ENCODE measurements at places on chromosomes 3 and 15.

DNA sequence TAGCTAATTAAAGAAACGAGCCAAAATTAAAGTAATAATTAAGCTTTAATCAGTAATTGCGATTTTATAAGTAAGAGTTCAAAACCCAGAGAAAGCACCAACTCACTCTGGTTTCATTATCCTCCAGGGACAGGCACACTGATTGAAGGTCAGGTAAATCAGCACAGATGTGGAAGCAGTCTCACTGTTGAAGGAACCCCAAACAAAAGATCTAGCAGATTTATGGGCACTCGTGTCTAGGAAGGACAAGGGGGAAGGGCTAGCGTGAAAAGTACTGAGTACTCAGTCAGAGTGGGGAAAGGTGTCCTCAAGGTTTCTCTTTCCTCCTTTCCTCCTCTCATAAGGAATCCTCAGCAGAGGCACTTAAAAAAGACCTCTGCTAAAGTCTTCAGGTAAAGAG is 320.1 kb downstream of the PYDC2 start:
- DNase-seq: no peak

DNA sequence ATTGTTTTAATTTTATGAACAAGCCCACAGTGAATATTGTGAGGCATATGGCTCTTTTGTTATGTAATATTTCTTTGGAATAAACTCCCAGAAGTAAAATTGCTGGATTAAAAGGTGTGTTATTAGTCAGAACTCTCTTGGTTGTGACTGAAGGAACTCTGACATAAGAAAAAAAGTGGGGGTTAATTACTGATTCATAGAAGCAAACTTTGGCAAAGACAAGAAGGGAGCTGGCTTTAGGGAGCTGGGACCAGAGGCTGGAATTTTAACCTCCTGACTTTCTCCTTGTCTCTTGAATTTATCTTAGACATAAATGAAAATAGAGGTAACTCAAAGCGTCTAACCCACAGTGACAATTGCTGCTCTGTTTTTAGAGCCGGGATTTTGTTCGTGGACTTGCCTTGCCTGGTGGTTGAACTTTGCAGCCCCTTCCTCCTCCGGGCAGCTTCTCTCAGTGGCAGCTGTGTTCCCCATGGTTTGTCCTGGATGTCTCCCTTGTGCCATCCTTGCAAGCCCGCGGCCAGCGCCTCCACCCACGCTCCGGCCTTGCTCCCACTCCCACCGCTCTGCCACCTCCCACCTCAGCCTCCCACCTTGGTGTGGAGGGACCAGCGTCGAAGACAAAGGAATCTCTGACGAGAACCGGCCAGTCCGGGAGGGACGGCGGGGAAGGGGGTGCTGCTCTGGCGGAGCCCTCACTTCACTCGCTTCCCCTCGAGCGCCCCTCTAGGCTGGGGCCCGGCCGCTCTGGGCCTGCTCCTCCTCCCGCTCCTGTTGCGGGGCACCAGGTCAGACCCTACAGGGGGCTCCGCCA is 28.0 kb downstream of the ARHGAP31 start:
- DNase-seq: peak; percentile 71

DNA sequence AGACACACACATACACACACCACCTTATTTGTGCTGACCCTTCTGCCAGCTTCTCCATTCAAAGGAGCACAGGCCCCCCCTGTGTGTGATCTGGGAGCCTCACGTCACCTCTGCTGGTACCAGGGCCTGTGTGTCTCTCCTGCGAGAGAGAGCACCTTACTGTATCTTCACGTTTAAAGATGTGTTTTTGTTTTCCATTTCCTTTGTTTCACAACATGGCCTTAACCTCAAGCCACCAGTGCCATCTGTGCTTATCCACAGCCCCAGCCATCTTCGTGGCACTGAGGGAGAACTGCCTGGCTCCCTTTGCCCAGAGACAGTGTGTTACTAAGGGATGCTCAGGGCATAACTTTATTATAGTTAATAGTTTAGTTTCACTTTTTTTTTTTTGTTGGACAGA is 52.3 kb downstream of the ABHD2 start:
- no peak for DNase-seq

DNA sequence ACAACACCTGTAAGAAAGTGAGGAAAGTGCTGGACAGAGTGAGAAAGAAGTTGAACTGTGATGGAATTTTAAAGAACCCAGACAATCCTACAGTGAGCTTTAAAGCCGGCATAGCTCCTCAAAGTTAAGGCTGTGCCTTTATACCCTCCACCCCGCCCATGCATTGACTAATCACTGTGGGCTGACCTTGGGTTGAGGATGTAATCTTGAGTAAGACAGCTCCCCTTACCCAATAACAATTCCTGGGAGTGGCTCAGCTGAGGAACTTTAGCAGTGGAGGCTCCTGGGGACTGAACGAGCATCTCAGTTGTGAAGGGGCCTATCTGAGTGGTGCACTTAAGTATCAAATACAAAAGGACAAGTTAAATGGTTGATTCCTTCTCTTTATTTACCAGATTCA is 35.7 kb upstream of the ZNF770 start:
- DNase-seq: no peak

- DNase-seq: no peak
These were observed 11.9 kb downstream of the CISH start for GRCh38 chr3:50599716-50600118.

DNA sequence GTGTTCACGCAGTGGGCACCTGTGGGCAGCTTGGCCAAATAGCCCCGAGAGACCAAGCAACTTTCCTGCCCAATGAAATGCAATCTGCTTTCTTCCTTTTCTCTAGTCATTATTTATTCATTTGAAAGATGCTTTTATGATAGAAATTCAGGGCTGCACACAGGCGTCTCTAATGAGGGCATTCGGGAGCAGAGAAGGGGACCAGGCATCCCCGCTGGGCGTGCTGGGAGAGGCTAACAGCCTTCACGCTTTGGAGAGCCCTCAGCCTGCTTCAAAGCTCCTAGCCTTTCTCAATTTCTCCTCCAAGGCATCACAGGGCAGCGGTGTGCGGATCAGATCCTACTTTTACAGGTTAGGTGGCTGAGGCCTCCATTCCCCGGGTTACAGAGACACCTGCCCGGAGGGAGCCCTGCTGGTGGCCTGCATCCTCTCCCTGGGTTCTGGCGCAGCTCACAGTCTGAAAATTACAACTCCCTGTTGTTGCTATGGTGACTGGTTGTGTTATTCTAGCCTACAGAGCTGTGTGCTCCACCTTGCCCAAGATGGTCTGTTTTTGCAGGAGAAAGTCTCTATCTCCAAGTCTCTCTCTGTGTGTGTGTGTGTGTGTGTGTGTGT is 21.8 kb upstream of the KLF13 start:
- no peak for DNase-seq

DNA sequence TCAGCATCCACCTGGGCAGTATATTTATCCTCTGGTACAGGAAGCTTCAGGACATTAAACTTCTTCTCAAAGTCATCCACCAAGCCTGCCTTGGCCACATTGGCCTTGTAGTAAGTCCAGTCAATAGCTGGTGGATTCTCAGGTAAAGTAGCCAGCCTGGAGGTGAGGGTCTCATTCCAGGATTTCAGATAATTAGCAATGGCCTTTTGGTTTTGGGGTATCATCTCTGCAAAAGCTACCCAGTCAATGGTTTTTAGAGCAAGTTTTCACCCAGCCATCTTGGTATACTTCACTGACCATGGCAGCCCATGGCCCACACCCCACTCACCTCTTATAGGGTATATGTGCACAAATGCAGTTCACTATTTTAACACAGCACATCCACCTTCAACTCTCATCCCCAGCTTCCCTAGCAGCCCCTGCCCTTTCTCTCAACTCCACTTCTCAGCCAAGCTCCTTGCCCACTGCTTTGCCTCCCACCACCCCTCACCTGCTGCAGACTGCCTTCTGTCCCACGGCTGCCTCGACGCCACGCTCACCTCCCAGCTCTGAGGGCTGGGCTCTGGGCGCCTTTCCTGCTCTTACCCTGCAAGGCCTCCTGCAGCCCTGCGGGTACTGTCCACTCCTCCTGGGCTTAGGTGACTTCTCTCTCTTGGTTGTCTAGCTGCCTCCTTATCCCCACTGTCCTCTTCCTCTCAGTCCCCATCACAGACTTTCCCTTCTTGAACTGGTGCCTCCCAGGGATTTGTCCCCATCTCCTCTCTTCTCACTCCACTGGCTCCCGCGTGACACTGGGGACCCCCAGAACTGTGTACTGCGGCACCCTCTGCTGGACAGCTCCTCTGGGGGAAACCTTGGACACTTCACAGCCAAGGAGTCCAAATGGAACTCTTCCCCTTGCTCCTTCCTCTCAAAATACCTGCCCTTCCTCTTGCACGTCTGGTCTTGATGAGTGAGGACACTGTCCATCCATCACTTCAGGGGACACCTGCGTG is 1.7 kb upstream of the TGM5 start:
- DNase-seq: no peak

DNA sequence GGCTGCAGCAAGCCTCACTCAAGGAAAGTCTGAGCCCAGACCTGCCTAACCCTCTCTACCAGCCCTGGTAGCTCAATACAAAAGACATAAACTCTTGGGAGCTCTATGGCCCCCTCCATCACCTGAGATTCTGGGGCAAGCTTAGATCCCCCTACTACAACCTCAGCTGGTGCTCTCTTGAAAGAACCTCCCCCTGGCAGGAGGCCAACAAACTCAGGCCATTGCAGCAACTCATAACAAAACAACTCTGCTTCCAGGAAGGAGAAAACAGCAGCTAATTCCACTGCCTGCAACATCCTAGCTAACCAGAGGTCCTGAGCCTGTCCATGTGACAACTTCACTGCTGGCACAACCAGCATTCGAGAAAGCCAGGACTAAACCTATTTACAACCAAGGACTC is 169.2 kb downstream of the ROBO1 start:
- no peak for DNase-seq

DNA sequence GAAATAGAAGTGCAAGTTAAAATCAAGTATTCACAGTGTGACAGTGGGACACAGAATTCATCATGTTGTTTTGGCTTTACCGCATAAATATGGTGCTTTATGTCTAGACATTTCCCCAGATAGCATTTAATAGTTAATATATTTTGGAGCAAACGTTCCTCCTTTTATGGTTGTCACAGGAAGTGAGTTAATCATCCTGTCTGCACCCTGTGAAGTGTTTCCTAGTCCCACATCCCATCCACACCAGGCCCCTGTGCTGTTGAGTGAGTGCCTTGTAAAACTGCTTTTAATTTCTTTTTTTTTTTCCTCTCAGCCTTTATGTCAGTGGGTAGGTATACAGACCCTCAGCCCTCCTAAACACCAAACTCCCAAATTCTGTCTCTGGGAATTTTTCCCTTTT is 393.7 kb downstream of the FEZF2 start:
- no peak for DNase-seq

- DNase-seq: no peak
These were observed 74.3 kb downstream of the LARS2 start for GRCh38 chr3:45462522-45463265.

DNA sequence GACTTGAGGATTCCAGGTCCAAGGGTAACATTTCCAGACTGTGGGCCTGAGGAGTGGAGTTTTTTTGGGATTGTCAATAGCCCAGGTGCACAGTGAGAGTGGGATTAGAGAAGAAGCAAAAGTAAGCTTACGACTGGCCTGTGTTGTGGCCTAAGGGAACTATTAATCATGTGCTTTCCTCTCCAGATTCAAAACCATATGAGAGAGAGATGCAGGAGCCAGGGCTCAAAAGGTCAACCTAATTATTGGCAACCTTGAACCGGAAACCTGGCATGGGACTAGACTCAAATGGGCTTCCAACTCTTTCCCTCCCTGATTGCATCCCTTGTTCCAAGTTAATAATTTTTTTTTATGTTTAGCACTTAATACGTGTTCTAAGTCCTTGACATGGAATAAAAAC is 242.1 kb upstream of the THRB start:
- no peak for DNase-seq

DNA sequence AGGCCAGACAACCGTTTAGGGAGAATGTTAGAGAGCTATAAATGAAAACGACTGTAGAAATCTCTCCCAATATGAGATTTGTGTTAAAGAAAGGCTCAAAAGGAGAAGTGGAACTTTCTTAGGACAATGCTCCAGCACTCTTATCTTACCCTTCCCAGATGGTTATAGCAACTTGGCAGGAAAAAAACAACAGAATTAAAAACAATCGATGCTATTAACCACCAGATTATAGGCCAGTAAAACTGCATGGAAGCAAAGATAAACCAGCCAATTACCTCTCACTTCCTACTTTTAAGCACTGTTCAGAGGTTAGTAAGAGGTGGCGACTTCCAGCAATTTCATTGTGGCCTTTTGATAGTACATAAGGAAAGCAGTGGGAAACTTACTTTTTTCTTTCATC is 72.9 kb downstream of the TMCC1 start:
- DNase-seq: no peak

GRCh38 chr3:48655606-48656005 is 7.1 kb downstream of the CELSR3 start:
- DNase-seq: no peak

DNA sequence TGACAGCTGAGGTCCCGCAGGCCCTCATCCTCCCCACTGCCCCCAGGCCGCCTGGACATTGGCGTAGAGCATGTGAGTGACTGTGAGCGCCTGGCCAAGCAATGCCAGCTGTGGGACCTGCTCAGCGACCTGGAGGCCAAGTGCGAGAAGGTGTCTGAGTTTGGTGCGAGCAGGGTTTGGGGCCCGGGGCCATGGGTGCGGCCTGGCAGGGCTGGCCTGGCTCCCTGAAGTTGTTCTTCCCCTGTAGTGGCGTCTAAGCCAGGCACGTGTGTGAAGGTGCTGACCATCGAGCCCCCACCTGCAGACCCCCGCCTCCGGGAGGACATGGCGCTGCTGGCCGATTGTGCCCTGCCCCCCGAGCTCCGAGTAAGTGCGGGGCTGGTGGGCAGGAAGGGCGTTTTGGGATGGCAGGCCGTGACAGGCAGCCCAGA is 4.2 kb downstream of the ABTB1 start:
- no peak for DNase-seq

GRCh38 chr3:31693346-31693745 is 160.6 kb downstream of the STT3B start:
- no peak for DNase-seq

GRCh38 chr15:44010089-44010488 is 183.3 kb downstream of the WDR76 start:
- no peak for DNase-seq

- DNase-seq: no peak
These were observed 944.3 kb downstream of the NTRK3 start for GRCh38 chr15:87312221-87312620.

DNA sequence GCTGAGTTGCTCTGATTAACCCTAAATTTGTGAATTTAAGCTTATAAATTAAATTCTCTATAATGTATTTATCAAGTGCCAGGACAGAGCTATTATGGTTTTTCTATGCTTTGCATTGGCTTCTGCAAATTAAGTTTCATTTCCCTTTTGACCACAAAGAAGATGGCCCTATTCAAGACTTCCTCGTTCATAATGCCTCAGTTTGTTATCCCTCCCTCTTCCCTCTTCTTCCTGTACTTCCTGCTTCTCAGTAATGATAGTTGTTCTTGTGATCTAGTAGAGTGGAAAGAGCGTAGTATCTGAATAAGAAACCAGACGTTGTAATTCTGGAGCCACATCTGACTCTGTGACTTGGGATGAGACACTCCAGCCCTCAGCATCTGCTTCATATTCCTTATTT is 118.7 kb downstream of the CACNA1D start:
- no peak for DNase-seq

DNA sequence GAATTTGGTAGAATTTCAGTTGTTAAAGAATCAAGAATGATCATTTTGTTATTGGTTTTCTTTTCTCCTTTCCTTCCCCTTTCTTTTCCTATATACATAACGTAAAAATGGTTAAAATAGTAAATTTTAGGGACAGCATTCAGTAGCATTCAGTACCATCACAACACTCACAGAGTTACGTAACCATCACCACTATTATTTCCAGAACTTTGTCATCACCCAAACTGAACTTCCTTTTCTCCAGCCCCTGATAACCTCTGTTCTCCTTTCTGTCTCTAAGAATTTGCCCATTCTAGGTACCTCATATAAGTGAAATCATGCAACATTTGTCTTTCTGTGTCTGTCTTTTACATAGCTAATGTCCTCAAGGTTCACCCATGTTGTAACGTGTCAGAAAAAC is 165.3 kb downstream of the AKAP13 start:
- no peak for DNase-seq

Data from NCI-H1930 (cell line).